ENCODE measurements at places on chromosomes 4 and X.

DNA sequence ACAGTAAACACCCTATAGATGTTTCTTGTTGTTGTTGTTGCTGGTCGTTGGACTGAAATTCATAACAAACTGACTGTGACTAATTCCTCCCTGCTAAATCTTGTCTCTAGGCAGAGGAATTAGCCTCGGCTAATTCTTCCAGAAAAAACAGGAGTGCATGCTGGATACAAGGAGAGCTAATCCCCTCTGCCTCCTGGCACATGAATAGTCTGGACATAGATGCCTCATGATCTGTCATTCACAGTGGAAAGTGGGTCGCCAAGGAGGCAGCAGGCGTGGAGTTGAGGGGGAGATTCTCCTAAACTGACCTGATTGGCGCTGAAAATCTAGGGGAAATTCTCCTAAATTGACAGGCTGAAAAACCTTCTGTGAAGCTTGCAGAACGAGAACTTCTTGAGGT is 220.1 kb downstream of the DCTD start:
- DNase-seq: no peak

DNA sequence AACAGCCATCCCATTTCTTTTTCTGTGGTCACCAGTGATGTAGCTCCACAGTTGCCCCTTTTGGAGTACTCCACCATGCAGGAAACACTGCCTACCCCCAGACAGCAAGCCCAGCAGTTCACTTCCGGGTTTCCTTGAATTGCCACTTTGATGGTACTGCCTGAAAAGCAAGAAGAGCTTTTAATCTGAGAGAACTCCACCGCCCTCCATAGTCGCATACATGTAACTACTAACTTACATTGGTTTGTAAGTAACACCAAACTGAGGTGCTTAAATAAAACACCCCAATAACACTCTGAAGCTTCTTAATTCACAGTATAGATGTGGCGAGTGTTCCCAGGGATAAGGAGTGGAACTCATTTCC is 53.6 kb upstream of the HPSE start:
- DNase-seq: no peak

GRCh38 chr4:142567199-142567598 is 278.9 kb downstream of the INPP4B start:
- DNase-seq: peak; percentile 29

- no peak for DNase-seq
Measured at GRCh38 chr4:6425336-6425735, 47.1 kb downstream of the PPP2R2C start.

DNA sequence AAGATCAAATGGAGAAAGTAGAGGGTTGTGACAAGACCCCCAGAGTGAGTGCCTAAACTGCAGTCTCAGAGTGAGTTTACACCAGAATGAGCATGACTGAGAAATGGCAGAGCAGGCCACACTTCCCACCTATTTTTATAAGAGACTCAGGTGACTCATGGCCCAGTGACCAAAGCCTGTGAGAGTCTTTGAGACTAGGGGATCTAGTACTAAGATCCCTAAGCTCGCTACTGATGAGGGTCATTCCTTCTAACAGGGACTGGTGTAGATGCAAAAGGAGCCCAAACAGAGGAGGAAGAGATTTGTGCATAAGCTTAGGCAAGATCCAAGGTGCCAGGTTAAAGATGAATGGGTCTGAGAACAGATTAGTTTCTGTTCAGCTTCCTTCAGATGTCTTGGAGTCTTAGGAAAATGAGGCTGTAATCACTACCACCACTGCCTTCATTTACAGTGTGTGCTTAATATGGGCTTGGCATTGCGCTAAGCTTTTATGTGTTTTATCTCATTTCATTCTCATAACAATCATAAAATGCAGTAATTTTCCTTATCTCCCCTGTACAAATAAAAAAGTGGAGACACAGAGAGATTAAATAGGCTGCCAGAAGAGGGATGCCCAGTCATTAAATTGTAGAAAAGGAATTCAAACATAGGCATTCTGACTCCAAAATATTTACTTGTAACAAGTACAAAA is 62.8 kb downstream of the RWDD4 start:
- DNase-seq: no peak

GRCh38 chr4:2798399-2799223 is 5.7 kb downstream of the SH3BP2 start:
- DNase-seq: no peak

DNA sequence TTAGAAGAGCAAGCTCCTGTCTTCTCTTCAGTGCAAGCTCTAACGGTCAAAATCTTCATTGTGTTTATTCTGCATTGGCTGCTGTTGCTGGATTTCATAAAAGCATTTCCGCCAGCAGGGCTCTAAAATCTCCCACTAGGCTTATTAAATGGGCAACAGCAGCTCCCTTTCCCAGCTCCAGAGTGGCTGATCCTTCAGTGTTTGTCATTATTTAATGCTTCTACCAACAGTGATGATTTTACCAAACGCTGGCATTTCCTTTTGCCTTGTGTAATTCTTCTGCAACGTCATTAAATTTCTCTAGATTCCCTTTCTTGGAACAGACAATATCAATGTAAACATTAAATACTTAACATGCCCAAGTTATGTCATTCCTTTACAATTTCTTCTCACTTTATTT is 20.1 kb downstream of the SLC7A11 start:
- no peak for DNase-seq

DNA sequence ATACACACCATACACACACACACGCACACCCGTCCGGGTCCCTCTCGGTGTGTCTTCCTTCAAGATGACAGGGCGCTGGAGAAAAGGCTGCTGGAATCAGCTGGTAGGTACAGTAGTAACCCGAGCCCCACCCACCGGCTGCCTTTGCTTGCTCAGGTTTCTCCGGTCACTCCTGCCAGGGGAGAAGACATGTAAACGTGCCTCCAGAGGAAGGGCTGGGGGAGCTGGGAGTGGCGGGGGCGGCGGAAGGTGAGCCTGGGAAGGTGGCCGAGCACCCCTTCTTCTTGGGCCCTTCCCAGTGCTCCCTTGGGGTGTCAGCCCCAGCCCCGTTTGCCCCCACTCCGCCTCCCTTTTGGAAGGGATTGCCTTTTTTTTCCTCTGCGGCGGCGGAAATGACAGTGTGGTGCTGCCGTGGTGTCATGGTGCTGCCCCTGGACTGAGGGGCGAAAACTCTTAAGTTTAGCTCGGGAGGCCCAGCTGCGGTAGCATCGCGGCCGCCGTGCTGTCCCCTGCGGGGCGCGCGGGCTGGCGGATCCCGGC is at the start of gene MID2:
Gene MID2 (plus strand): TSS at position 169 of the 540 bp plus-strand sequence. CDS start 561 bp downstream, outside the sequence.
- DNase-seq: peak; percentile 33

DNA sequence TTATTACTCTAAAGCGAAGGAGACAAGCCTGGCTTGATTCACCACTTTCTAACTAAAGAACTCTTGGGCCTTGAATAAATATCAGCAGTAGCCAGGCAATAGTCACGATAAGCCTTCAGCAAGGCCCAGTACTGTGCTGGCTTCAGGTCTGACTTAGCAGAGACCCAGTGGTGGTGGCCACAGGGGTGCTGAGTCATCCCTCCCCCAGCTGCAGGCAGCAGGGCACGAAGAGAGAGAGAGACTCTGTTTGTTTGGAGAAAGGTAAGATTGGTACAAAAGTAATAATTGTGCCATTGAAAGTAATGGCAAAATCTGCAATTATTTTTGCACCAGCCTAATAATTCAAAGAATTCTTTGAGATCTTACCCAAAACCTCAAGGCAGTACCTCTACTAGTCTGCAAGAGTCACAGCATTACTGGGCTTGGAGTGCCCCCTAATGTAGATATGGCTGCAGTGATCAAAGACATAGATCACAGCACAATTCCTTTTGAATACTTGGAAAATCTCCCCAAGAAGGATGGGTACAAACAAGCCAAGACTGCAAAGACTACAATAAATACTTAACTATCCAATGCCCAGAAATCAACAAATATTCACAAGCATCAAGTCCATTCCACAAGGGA is 159.5 kb upstream of the USP38 start:
- DNase-seq: no peak

DNA sequence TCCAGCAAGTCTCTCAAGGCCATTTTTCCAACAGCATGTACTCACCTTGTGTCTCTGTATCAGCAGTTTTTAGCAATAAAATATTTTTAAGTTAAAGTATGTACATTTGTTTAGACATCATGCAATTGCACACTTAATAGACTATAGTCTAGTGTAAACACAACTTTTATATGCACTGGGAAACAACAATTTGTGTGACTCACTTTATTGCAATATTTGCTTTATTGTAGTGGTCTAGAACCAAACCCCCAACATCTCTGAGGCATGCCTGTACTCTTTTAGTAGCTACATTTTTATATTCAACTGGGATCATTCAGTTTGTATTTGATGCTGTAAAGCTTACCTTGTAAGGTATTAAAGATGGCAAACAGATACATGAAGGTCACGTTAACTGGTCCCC is 14.7 kb upstream of the PHKA2 start:
- no peak for DNase-seq

DNA sequence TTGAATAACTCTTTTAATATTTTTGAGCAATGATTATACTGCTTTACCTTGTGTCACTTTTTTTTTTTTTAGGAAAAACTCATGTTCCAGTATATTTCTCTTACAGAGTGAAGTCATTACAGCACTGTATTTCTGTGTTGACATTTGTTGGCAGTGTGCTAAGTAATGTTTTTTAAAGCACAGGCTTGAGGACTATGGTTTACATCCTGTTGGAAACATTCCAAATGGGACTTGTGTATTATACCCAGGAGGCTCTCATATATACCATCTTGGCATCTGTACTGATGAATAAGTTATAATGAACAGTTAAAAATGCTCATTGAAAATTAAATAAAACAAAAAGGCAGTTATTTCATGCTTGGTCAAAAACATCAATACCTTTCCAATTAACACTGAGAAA is 33.8 kb downstream of the CEP44 start:
- DNase-seq: no peak

DNA sequence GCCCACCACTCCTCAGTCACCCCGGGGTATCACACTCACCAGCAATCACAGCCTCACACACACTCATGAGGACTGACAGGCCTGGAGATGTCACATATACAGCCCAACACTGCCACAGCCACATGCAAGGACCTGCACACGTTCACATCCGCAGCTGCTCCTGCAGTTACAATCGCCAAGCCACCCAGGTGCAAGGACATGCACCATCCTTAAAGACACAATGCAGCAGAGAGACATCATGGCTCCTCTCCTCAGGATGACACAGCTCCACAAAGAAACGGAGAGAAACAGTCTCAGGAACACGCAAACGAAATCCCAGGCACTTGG is 1.1 kb downstream of the PCSK1N start:
- no peak for DNase-seq

- DNase-seq: no peak
Measured at GRCh38 chrX:40855411-40855810, 120.1 kb upstream of the MED14 start.

- DNase-seq: no peak
Measured at GRCh38 chr4:83636930-83637329, 101.0 kb downstream of the GPAT3 start.

DNA sequence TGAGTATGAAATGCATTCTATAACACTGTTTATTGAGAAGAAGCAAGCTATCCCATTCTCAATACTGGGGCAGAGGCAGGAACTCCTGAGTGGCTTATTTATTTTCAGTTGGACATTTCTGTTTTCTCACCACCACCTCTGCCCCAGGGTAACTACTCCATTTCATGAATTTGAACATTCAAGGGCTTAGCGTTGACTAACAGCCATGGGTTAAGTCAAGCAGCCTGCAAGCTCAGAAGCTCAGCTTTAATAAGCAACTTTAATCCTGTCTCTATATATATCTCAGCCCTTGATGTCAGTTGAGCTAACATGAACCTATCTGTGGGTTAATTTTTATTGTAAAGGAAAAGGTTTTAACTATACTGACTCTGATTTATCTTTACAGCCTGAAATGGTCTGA is 93.8 kb downstream of the MBNL3 start:
- no peak for DNase-seq

DNA sequence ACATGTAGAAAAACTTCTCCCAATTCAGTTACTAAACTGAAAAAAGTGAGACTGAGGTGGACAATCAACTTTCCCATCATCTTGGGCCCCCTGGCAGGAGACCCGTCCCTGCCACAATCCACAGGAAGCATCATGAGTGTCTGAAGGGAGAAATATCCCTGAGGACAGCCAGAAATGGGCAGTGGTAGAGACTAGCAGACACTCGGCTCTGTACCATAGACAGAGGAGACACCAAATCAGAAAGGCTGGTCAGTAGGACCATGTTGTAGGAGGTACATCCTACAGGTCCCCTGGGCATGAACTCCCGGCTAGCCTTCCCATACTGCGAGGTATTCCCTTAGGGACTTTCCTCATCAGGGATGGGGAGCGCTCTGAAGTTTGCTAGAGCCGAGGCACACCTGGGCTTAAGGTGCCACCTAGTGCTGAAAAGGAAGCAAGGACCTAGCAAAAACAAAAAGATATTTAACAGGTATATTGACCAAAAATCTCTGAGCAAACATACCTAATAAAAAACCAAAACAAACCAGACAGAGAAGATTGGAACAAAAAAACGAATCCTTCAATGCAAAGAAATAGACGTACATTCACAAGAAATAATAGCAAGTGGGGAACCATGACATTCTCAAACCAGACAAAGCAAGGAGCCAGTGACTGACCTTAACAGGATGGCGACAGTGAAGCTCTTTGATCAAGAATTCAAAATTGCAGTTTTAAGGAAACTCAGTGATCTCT is 55.6 kb downstream of the HAUS3 start:
- DNase-seq: no peak

DNA sequence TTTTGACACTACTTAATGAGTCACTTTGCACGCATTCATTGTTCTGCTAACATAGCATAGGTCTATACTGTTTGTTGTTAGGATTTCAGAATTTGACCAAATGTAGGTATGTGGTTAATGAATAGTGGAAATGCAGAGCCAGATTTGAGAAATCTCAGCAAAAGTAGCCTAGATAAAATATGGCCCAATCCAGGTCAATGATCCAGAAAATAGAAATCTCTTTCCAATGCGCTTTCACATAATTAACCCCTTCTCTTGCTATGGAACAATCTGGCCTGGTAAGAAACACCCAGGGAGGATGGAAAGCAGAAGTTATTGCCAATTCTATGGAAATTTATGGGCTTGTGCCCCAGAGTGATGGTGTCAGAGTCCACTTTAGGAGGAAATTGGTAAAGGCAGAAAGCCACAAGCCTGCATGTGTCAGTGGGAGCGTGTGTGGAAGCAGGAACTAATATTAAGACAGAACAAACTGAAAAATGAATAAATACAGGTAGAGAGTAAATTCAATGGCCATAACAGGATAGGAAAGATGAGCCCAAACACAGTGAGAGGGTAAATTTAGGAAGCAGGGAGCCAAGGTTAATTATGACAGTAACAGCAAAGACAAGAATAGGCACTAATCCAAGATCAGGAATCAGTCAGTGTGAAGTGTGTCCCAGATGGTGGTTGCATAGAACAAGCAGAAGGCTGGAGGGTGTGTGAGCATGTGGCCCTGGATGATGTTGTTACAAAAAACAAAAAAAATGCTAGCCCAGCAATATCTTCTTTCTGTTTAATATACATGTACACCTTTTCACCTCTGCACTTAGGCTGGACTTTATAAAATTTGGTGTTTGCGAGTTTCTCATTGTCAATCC is 102.9 kb downstream of the SYTL5 start:
- DNase-seq: no peak

Data from activated T-cell treated with anti-CD3 and anti-CD28 coated beads, Interleukin-2, amount 50 U/mL, for 4 hours (primary cell).